Effector CD4-positive, alpha-beta T cell (primary cell): ENCODE measurements at places on chromosomes 2 and 18.

DNA sequence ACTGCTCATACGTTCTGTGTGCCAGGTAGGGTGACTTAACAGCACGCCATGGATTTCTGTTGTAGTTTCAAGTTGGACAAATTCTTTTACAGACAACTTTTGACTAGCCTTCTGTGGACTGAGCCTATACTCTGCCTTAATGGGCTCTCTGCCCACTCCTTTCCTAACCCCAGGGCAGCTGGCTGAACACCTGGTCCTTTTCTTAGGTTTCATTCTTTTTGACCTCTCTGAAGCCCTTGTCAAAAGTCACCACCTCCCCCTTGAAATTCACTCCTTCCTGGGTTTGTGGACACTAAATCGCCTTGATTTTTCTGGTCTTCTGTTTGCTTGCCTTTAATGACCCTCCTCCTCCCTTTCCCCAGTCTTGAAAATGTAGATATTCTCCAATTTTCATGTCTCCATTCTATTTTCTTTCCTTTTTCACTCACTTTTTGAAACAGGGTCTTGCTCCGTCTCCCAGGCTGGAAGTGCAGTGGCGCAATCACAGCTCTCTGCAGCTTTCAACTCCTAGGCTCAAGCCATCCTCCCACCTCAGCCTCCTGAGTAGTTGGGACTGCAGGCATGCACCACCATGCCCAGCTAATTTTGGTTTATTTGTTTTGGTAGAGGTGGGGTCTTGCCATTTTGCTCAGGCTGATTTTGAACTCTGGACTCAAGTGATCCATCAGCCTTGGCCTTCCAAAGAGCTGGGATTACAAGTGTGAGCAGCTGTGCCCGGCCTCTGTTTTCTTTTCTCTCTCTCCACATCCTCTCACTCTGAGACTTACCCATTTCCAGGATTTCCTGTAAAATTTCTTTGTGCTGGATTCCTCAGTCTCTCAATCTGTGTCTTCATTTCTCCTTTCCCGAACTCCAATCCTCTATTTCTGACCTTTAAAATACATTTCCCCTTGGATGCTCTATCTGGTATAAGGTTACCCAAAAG lies 112.9 kb downstream of the PLB1 start:
- no peak for DNase-seq

DNA sequence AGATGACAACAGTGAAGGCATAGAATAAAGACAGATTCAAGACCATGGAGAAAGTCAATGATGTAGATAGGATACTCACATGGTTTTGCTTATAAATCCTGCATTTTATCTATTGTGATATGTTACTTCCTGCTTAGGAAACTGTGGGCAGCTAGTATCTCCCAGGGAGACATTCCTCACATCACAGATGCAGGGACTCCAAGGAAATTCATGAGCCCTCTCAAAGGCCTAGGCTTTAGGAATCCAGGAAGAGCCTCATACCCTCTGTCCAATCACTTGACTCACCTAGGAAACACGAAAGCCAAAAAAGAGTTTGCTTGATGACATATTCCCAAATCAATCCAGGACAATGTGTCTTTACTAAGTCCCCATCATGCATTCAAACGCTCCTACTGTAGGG lies 247.8 kb upstream of the KLHL29 start:
- no peak for DNase-seq

DNA sequence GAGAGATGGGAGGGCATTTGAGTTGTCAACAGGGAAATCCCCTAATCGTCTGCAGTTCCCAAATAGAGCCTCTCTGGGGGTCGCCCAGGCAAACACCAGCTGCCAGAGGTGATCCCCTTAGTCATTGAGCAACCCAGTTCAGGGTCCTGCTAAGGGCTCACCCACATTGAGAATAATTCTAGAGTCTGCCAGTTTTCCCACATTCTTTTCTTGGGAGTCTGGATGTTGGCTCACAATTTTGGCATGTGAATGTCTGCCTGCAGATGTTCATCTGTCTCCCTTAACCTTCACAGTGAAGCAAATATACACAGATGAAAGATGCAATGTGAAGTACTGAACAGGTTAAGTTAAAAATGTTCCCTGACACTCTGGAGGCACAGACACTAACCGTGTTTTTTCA lies 11.4 kb upstream of the SMIM21 start:
- DNase-seq, result no peak

DNA sequence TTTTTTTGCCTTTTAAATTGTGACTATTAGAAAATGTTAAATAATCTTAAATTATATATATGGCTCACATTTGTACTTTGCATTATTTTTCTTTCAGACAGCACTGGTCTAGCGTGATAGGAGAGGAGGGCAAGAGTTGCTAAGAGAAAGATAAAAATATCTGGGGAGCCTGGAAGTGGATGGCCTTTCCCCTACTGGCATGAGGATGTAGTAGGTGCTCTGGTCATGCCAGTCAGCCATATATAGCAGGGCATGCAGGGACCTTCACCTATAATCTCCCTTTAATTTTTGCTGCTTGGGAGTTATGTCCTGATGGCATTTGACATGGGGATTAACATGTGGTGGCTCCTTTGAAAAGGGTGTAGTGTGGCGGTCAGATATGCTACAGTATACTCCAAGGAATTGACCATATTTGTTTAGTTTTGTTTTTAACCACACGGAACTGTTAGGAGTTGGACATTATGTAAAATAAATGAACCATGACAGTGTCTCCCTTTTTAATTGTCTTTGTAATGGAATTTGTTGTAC lies 144.7 kb downstream of the BABAM2 start:
- no peak for DNase-seq

DNA sequence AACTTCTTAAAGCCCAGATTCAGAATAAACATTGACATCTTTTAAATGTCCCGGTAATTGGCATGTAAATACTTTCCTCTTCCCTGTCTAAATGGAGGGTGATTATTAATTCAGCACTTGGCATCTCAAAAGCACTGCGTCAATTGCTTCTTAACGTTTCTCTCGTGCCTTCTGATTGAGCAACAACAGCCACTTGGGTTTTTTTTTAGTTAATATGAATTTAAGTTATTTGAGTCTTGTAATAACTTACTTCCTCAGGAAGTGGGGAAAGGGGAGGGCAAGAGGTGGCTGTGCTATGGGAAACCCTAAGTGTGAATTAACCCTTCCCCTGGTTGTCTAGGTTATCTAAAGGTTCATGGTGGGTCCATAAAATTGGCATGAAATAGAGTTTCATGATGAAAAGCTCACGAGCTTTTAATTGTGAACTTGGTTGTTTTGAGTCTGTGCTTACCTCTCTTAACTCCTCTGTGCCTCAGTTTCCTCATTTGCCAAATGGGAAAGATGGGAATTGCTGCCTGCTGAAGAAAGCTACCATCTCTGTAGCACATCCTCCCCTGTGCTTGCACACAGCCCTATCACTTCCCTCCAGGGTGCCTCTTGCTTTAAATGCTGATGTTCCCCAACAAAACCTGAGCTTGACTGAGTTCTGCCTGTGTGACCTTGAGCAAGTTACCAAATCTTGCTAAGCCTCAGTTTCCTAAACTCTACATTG lies 126.3 kb upstream of the BCL2L11 start:
- DNase-seq, result no peak

- no peak for DNase-seq
These were observed 74.2 kb downstream of the LYPD6B start for GRCh38 chr2:149112713-149113112.

DNA sequence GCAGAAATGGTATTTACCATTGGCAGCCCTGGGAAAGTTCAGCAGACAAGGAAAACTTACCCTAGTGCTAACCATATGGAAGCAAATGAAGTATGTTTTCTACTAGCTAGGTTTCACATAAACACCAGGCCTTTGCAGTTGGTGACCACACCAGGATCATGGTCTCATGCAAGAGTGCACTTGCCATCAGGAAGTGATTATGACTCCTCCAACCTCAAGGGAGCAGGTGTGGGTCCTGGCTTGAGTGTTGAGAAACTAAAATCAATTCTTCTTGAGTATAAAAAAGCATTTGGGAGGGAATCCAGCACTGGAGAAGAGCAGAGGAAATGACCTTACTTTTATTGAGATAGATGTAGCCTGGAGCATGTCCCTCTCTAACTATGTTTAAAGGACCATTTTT lies 56.8 kb upstream of the SPAG16 start:
- no peak for DNase-seq

GRCh38 chr18:59839931-59840685 lies 59.7 kb upstream of the PMAIP1 start:
- no peak for DNase-seq

DNA sequence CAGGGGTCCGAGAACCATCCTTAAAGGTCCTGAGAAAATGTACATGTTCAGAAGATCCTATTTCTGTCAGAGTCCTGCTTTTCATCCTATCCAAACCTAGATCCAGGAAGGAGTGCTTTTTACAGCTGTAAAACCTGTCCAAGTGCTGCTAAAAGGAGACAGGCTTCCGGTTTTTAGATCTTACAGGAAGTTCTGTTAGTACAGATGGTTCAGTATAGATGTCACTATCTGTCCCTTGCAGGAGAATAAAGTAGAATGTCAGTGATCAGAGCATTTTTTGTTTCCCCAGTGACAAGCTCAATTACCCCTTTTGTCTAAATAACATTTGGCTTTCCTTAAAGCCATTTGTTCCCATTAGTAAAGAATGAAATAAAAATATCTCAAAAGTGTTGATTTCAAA lies 98.3 kb downstream of the NRP2 start:
- DNase-seq, result no peak

GRCh38 chr2:201813996-201814760 lies 7.8 kb downstream of the CDK15 start:
- DNase-seq, result no peak

GRCh38 chr2:234335661-234336228 lies 161.1 kb downstream of the ARL4C start:
- peak; percentile 51 for DNase-seq

- no peak for DNase-seq
These were observed 22.5 kb upstream of the GBX2 start for GRCh38 chr2:236190674-236191073.

- no peak for DNase-seq
These were observed 88.4 kb upstream of the NRP2 start for GRCh38 chr2:205593891-205594290.

- DNase-seq, result no peak
These were observed 8.7 kb downstream of the TMEM169 start for GRCh38 chr2:216090369-216090786.

GRCh38 chr18:23136326-23137096 lies 1.2 kb downstream of the CABLES1 start:
- DNase-seq, result no peak

- DNase-seq, result no peak
These were observed 65.6 kb upstream of the RFX8 start for GRCh38 chr2:101540518-101540917.

- DNase-seq, result no peak
These were observed 56.3 kb downstream of the RBKS start for GRCh38 chr2:27833931-27834330.

DNA sequence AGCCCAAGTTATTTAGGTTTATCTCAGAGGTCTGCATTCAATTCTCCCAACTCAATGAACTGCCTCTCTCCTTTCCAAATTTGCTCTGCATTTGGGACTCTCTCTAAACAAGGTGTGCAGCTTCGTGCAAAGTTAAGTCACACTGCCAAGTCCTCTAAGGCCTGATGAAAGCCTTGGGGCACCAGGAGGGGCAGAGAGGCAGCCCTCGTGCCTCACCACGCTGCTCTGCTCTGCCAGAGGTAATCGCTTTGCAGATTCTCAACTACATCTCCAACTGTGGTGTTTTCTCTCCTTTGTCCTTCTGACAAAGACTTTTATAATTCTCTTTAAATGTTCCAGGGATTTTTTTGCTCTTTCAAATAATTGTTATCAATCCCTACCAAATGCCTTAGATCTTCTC lies 283.0 kb downstream of the MEIS1 start:
- DNase-seq, result no peak

GRCh38 chr18:35110554-35111485 lies 69.6 kb downstream of the MAPRE2 start:
- DNase-seq, result no peak

GRCh38 chr2:127324635-127325034 lies 30.7 kb upstream of the ERCC3 start:
- DNase-seq, result no peak

DNA sequence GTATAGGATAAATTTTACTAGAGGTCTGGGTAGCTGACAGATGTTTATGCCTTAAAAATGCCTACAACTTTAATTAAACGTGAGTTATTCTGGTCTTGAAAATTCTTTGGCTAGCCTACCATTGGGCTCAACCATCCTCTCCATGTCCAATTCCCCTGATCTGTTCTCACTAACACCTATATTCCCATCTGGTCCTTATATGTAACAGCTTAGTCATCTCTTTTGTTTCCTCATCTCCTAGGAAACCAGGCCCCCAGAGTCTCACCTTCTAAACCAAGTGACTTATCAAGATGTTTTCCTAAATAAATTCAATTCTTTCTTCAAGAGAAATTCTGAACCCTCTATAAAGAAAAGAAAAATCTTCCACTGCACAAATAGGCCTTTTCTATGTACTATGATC lies 148.5 kb downstream of the TTC32 start:
- no peak for DNase-seq

- no peak for DNase-seq
These were observed 7.0 kb downstream of the INPP1 start for GRCh38 chr2:190350371-190350770.

GRCh38 chr2:68907920-68908253 lies 36.7 kb upstream of the BMP10 start:
- DNase-seq, result no peak

- no peak for DNase-seq
These were observed 487.3 kb upstream of the VWC2L start for GRCh38 chr2:213923543-213923942.

DNA sequence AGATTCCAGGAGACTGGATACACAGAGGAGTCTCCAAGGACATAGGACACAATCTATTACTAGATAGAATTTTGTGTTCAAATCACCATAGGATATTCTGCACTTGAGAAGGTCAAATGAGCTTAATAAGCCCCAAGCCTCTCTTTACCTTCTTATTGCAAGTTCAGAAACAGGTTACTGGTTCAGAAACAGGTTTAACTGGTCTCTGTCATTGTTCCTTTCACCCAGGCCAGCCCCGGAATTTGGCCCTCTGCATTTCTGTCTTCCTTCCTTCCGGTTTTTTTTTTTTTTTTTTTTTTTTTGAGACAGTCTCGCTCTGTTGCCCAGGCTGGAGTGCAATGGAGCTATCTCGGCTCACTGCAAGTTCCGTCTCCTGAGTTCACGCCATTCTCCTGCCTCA lies 700.2 kb downstream of the EPHA4 start:
- DNase-seq, result no peak

- DNase-seq, result no peak
These were observed 747.3 kb downstream of the ADCYAP1 start for GRCh38 chr18:1652018-1652417.

- DNase-seq, result no peak
These were observed 35.5 kb upstream of the KIDINS220 start for GRCh38 chr2:8872821-8873432.

- DNase-seq, result no peak
These were observed 2.1 kb downstream of the ST8SIA5 start for GRCh38 chr18:46754661-46755292.

DNA sequence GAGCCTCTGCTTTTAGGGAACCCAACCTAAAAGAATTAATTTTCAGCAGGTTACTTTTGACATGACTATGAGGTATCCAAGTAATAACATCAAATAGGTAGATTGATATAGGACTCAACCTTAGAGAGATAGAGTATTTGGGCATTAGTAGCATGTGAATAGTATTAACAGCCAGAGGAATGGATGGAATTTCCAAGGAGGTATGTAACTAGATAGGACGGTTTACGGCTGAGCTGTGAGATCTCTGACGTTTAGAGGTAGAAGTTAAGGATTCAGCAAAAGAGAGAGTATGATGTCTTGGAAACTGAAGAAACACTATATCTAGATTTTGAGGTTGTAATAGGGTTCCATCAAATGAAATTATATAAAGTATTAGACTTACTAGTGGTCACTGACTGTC lies 70.3 kb downstream of the HNMT start:
- DNase-seq, result no peak

GRCh38 chr2:27573452-27573851 lies 9.4 kb upstream of the ZNF512 start:
- no peak for DNase-seq

GRCh38 chr2:6977113-6977741 lies 60.0 kb downstream of the RNF144A start:
- DNase-seq, result no peak
